NCI-H187 (cell line): ENCODE measurements at places on chromosomes 1 and 21.

- DNase-seq, result no peak
Measured at GRCh38 chr1:47403321-47403910, 12.7 kb upstream of the FOXE3 start.

- DNase-seq, result no peak
Measured at GRCh38 chr1:200351826-200352549, 57.8 kb downstream of the ZNF281 start.

DNA sequence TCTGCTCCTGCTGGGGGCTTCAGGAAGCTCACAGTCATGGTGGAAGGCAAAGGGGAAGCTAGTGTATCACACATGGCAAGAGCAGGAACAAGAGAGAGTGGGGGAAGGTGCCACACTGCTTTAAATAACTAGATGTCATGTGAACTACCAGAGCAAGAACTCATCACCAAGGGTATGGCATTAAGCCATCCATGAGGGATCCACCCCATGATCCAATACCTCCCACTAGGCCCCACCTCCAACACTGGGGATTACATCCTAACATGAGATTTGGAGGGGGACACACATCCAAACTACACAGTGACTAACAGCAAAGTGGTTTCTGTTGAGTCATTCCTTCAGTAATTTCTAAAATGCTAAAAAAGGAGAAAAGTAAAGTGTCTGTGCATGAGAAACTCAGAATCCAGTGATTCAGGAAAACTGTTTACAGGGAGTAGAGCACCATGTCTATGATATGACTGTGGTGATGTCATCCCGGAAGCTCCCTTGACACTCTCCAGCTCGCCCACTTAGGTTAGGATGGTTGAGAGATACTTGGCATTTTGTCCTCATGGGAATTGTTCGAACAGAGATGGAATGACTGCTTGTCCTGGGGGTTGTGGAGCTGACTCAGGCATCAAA is 50.3 kb downstream of the CHD1L start:
- DNase-seq, result no peak

DNA sequence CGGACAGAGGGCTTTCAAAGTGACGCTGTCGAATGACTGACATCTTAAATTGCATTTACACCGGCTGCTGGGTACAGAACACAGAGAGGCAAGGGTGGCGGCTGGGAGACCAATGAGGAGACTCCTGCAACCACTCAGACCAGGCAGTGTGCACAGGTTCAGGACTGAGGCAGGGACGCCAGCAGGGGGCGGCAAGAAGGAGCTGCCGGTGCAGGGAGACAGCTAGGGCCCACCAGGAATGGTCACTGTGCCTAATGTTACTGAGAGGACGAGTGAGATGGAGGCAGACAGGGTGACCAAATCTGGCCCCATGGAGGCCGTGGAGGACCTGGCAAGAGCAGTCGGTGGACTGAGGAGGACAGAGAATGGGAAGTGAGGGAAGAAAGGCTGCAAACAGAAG is 23.5 kb downstream of the GLIS1 start:
- no peak for DNase-seq

DNA sequence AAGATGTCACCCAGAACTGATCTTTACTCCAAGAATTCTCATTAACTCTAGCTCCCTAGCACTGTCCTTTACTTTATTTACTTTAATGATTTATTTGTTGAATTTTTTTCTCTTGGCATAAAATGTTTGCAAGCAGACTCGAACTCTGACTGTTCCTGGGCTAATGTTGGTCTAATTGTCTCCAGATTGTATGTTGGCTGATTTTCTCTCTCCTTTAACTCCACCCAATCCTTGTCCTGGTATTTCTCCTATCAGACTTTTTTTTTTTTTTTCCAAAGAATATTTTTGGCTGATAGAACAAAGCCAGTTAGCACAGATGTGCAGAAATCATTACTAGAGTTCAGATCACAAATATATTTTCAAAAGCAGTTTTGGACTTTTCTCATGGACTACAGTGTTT is 82.6 kb downstream of the ATF6 start:
- no peak for DNase-seq

- no peak for DNase-seq
Measured at GRCh38 chr1:26352338-26352679, 1.6 kb downstream of the CRYBG2 start.

- DNase-seq, result no peak
Measured at GRCh38 chr21:14076143-14076806, 134.5 kb downstream of the LIPI start.

- no peak for DNase-seq
Measured at GRCh38 chr1:40861224-40862003, 749 bp downstream of the CITED4 start.

DNA sequence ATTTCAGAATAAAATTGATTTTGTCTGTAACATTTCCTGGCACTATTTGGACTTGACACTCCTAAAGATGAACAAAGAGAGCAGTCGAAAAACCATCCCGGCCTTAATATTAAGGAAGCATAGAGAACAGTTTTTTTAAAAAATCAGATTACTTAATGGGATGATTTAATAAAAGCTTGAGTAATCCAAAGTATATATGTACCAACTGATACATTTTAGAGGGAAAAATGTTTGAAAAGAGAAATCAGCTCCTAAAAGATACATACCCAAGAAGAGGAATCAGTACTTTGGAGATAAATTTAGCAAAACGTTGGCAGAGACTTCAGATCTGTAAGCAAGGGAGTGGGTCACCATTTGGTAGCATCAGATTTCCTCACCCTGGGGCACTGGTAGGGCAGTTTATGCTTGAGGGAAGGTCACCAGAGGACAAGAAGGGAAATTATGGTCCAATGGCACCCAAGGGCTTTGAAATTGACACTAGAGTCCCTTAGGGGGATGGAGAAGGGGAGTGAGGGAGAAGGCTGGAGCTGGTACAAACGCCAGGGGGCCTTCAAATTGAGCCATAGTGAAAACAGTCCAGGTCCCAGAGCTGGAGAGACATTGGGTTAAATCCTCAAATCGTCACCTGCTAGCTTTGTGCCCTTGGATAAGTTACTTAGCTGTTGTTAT is 5.9 kb downstream of the SLAMF7 start:
- DNase-seq, result no peak

DNA sequence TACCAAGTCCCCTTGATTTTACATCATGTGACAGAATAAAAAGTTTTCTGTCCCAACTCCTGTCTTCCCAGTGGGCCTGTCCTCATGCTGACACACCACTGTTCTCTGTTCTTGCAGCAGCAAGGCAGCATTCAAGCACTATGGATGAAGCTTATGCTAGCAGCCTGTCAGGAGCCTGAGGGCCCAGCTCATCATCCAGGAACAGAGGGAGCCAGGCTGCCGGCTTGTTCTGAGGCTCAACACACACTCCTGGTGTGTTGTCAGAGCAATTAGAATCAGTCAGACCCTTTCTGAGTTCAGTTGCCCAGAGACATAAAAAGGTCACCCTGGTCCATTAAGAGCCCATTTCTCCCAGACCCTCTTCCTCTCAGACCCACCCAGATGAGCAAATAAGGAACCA is 282.9 kb downstream of the SEC16B start:
- DNase-seq, result no peak

DNA sequence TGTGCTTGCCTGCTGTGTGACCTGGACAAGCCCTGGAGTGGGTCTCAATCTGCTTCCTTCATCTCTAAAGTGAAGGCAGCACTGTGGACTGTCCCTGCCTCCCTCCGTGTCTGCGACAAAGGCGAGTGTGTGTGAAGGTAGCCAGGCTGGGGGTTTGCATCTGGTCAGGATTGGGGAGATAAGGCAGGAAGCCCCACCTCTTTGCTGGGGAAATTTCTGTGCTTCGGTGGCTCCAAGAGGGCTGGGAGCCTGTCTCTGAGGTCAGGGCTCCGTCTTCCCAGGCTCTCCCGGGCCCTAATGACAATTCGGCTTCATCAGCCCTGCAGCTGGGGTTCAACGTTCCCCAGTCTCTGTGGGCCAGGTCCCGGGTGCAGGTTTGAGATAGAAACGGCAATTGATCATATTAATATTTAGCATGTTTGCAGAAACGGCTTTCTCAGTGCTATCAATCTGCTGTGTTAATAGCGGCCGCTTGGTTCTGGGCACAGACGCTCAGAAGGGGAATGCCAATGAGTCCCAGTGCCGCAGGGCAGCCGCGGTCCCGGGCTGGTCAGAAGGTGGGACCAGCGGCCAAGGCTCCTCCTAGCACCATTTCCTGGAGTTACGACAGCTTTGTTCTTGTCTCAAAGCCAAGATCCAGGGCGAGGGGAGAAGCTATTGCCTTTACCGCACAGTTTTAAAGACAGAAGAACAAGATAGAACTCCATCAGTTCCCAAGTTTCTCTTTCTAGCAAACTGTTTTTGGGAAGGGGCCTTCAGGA is 105.7 kb downstream of the PRDM16 start:
- no peak for DNase-seq

GRCh38 chr1:33358114-33358794 is 37.4 kb upstream of the A3GALT2 start:
- no peak for DNase-seq

- no peak for DNase-seq
Measured at GRCh38 chr21:28961927-28962326, 30.8 kb downstream of the LTN1 start.

DNA sequence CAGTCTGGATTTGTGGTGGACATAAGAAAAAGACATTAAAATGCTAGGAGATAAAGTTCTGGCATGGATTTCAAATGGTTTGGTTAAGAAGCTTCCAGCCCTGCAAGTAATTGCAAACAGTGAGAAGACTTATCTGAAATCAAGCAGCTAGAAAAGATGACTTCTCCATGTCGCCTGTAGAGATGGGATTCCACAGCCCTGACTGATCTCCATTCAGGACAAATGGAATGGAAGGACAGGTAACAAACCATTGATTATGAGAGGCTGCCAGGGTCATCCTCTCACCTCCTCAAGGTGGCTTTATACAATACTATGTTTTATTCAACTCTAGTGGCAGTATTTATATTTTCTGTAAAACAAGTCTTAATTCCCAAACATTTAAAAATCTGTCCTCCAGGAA is 237.9 kb downstream of the HLX start:
- DNase-seq, result no peak

- DNase-seq, result no peak
Measured at GRCh38 chr1:153610334-153610733, 2.6 kb downstream of the S100A16 start.

GRCh38 chr1:70072231-70072751 is 133.1 kb downstream of the LRRC40 start:
- no peak for DNase-seq

DNA sequence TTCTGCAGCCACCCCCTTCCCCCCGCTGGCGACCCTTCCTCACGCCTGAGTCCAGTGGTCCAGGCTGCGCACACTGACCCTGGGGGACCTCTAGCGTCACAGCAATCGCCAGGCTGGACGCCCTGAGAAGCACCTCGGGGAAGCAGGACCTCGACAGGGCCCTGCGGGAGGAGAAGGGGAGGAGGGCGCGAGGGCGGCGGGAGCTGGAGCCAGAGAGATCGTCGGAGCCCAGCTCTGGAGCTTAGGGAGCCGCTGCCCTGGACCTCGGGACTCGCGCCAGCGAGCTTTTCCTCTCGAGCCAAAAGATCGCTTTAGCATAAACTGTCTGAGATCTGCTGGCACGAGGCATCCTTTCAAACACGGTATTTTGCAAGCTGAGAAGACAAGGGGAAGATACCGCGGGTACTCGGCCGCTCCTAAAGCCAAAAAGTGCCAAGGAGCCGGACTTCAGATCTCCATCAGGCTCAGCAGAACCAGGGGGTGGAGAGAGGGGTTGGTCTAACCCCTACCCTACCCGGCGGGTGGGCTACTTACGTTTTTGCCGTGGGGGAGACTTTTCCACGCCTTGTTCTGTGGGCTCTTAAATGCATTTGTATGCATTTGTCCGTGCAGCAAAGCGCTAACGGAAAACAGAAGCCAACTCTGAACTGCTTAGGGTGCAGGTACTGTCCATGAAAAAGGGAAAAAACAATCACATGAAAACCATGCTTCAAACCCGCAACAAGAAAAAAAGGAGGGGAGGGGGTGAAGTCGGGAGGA is 586 bp downstream of the COL24A1 start:
- no peak for DNase-seq

GRCh38 chr1:156461781-156462647 is 38.6 kb downstream of the MEF2D start:
- DNase-seq, result no peak

GRCh38 chr1:104630567-104631149 is 881.0 kb downstream of the AMY1C start:
- no peak for DNase-seq

DNA sequence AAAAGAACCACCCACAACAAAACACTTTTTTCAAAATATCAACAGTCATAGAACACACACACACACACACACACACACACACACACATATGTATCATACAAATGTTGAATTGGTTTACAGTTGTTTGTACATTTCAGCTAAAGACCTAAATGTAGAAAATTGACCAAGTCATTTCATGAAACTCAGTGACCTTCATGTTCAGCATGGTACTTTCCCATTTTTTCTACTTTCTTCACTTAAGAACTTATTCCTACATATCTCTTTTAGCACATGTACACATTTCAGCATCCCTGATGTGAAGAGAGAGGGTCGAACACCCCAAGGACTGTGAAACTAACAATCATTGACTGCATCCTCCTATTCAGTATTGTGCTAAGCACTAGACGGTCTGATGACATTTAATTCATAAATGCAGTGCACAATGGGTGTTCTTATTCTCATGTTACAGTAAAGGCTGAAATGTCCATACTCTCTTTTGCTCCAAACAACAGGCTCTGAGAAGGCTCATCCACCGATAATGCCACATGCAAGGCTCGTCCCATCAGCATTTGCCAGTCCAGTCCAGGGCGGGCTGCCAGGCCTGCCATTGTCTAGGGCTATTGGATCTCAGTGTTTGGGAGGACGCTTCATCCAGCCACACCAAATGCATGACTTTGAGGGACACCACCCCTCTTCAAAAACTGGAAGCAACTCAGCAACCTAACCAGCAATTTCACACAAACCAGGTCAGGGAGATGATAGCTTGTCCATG is 150.1 kb upstream of the RUNX1 start:
- DNase-seq, result no peak

DNA sequence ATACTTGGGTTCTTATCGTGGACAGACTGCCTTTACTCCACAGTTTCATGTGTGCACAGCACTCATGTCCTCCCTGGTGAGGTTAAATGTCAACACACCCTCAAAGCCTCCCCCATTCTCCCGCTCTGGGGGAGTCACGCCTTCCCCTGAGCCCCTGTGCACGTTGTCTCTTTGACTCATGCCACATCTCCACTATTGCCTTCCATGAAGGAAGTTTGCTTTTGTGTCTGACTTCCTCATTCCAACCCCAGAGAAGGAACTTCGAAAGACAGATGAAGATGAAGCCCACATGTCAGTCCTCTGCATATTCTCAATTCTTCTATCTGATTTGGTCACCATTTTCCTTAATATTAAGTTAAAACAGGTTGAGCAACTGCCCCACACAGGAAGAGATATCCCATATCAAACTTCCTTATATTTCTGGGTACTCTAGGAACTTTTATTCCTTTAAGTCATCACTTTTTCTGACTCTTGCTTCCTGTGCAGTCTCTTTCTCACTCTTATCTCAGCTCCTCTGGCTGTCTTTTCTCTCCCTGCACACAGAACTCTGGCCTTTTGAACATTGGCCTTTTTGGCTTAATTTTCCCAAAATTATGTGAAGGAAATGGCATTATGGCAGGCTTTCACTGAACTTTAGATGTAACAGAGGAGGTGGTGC is 41.5 kb downstream of the C4BPA start:
- DNase-seq, result no peak
